Foreskin keratinocyte (primary cell): ENCODE measurements at places on chromosomes 13 and 19.

GRCh38 chr13:80591976-80592740 is 251.2 kb upstream of the SPRY2 start:
- DNase-seq, result no peak

GRCh38 chr19:47190167-47190727 is 40.8 kb downstream of the BBC3 start:
- peak; percentile 20 for DNase-seq

DNA sequence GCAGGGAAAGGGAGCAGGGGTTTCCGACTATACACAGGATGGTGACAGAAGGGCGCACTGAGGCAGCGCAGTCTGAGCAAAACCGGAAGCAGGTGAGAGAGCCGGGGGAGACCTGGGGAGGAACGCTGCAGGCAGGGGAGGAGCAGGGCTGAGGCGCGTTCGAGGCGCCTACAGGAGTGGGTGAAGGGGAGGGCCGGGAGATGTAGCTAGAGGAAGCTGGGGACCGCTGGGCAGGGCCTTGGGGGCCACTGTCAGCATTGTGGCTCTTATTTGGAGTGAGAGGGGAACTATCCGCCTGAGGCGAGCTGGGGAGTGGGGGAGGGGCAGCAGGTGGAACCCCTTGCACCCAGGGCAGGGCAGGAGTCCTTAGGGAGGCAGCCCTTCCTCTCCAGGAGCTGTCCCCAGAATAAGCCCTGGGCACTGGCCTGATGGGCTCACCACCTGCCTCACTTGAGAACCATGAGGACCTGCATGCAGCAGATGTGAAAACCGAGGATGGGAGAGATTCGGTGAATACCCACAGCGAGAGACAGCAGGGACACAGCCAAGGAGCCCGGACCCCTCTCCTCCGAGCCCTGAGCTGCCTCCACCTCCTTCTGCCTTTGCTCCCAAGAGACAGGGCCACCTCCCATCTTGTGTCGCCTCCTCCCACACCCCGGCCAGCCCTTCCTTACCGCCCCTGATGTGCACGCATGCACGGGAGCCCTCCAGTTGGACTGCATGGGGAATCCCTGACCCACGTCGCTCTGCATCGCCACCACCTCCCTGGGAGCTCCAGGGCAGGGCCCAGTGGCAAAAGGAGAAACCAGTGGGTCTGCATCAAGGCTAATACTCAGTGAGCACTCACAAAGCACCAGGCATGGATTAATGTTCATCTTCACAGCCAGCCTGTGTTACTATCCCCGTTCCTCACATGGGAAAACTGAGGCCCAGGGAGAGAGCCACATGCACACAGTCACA is 10.3 kb downstream of the AKT2 start:
- no peak for DNase-seq

DNA sequence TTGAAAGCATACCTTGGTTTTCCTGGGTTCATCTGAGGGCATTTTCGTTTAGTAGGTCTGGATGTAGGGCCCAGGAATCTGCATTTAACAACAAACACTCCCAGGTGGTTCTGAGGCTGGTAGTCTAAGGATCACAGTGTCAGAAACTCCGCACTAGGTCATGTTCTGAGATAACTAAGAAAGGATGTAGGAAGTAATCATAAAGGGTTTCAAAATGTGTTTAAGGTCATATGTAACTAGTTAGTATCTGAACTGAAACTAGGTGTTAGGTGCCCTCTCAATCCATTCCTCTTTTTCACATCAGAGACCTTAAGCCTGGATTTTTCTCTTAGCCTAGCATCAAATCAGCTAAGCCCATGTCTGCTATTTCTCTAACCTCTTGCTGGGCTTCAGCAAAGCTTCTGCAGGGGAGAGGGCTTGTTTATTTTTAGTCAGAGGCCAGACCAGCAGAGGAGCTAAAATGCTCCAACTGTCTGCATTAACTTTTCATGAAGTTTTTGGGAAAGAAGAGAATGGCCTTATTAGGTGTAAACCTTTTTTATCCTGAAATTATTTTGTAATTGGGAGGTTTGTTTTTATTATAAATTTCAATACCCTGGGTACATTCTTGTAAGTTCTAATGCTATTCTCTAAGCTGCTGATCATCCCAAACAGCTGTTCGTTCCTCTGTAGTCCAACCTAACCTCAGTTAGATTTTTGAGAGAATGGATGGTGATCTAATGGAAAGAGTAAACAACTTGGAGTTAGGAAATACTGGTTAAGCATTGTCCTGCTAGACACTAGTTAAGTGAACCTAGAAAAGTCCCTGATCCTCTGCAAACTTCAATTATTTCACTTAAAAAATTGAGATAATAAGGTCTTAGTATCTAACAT is 262.8 kb upstream of the RFC3 start:
- no peak for DNase-seq

DNA sequence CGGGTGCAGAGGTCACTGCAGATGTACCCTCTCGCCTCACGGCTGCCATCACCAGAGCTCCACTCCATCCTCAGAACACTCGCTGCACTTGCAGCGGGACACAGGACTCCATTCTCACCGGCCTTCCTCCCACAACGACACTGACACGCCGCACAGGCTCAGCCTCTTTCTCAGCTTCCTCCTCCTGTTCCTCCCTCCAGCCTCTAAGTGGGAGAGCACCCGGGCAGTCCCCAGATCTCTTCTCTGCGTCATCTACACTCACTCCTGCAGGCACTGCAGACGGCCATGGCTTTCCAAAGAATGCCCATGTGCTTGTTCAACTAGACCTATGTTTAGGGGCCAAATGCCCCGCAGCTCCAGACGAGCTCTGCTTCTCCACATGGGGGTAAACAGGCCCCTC is 14.3 kb upstream of the FKRP start:
- DNase-seq, result no peak

GRCh38 chr13:30107121-30107520 is 200.2 kb downstream of the KATNAL1 start:
- DNase-seq, result no peak

DNA sequence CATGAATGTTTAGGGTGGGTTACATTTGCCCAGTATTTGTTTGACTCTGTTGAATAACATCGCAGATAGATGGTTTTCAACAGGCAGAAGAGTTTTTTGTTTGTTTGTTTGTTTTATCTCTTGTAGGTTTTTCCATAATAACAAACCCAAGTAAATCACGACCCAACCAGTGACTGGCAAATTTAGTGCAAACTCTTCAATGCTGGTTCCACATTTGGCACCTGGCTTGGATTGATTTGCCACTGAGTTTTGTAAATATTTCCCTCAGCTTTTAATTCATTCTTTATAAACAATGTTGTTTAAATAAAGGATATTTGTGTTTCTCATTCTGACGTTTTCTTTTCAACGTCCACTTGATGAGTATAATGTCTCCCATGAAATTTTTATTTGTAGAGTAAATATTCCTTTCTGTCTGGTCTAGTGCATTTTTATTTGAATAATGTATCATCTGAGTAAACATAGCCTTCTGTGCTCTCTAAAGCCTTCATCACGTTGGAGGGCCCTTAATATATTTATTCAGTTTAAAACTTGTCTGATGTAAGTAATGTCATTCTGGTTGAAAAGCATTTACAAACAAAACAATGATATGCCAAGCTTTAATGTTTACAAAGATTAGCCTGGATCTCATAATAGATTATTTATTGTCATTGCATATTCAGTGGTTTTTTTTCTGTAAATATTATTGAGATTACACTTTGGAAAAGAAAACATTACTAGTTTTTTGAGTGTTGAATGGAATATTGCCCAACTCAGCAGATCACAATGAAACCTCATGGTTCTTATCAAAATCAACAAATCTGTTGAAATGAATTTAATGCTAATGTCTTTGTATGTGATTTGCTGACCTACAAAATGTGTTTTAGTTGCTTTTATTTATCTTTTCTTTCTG is 90.4 kb upstream of the PEG3 start:
- DNase-seq, result no peak

GRCh38 chr13:42602906-42603305 is 29.0 kb downstream of the TNFSF11 start:
- no peak for DNase-seq

DNA sequence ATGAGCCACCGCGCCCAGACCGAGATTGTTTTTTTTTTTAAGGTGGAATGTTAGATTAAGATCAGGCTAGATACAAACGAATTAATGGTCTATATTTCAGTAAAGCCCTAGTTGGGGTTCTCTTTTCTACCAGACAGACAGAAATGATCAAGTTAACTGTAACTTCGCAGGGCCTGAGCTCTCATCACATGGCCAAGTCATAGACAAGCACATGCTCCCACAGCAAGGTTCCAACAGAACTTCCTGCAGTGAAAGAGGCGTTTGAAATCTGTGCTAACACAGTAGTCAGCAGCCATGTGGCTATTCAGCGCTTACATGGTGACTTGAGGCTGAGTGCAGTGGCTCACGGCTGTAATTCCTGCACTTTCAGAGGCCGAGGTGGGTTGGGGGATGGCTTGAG is 34.7 kb upstream of the SEMA6B start:
- DNase-seq, result no peak

DNA sequence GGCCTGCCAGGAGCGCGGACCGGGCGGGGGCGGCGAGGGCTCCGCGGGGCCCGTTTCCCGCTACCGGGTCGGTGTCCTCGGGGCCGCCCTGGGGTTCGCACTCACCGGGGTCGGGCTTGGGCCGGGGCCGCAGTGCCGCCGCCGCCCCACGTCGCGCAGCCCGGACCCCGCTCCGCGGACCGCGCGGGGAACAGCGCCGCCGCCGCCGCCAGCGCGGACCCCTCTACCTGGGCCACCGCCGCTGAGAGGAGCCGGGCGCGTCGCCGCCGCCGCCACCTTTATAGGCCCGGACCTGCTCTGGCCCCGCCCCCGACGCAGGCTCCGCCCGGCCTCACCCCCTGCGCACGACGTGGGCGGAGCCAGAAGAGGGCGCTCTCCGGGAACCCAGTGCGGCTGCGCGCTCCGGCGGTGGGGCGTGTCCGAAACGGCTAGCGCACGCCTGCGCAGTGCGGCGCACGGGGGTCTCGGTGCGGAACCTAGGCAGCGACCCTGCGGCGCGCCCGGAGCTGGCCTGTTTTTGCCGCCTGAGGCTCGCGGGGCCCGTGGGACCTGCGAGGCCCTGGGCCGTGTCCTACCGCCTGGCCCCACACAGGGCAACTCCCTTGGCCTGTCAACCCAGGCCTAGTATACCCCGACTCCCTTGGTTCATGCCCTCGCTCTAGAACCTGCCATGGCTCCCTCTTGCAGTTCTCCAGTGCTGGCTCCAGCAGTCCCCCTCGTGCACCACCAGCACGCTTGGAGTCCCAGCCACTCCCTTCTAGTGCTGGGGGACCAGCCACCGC is at the start of gene MKNK2:
MKNK2 (minus strand) TSS at position 254 of the 782 bp plus-strand sequence. CDS start 393 bp downstream, outside the sequence.
- DNase-seq, result peak; percentile 59

DNA sequence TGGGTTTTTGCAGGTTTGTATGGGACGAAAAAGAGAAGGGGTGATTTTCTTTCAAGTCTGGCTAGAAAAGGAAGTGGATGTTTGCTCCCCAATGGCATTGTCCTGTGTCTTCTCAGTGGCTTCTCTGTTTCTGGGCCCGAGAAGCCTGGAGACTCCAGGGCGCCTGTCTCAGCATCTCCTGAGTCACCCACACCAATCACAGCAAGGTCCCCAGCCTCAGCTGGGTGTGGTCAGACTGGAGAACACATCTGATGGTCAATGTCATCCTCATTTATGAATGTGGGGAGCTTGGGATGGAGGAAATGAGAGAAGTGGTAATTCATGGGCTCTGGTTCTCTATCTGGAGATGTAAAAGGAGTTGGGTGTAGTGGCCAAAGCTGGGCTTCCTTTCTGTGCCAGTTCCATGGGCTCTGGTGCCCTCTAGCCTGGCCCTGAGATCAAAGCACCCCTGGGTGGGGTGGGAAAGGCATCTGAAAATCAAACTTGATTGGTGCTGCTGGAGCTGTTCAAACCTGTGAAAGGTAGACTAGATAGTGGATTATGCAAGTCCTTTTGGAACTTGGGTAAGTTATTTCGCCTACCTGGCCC is 13.4 kb downstream of the RASL11A start:
- DNase-seq, result no peak

GRCh38 chr13:57253551-57253950 is 86.6 kb downstream of the PRR20E start:
- no peak for DNase-seq

DNA sequence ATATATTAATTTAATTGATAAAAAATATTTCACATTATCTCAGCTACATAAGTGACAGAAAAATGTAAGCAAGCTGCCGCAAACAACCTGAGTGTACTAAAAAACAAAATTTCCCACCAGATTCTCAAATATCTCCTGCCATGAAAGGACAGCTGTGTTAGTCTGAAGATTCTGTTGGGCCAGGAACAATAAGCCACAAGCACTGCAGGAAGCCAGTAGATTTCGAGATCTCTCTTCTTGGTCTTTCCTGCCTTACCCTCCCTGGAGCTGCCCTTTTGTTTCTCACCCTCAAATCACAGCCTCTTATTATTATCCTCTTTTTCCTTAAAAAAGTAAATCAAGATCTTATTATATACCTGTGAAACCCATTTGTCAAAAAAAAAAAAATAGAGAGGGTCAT is 165.6 kb downstream of the EFNB2 start:
- DNase-seq, result no peak

DNA sequence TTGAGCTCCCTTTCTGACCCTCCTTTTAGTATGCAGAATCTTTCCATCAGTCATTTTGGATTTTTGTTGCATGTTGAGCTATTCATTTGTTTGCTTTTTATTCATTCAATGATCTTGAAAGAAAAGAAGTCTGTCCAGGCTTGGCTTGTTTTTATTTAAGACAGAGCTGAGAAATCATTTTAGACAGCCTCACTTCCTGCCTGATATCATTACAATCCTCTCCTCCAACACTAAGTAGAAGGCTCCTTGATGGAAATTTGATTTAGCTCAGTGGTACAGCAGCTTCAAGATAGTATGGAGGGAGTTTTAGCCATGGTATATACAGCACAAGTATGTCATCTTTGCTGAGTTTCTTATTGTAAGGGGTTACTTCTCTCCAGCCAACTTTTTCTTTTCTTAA is 28.4 kb downstream of the MBNL2 start:
- DNase-seq, result no peak

DNA sequence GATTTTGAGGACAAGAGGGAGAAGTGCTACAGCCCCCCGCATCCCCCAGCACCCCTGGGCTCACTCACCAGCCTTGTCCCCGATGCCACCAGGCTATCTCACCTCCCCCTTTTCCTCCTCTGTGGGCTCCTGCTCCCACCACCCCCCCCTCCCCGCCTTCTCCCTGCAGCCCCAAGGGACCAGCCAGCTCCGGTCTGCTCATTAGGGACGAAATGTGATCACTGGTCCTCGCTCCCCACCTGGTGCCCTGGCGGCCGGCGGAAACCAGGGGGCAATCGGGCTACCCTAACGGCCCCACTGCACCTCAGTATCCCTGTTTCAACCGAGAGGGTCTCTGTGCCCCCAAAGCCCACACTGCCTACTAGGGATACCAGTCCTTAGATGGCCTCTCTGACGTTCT is 2.7 kb downstream of the GPR4 start:
- no peak for DNase-seq

GRCh38 chr19:40552848-40553247 is 23.8 kb upstream of the SHKBP1 start:
- DNase-seq, result no peak

- peak; percentile 24 for DNase-seq
These were observed 8.1 kb upstream of the CARM1 start for GRCh38 chr19:10863107-10863717.

GRCh38 chr13:94558716-94559115 is 37.2 kb downstream of the TGDS start:
- DNase-seq, result no peak
